D341Med (cell line): ENCODE measurements at places on chromosomes 7 and 10.

GRCh38 chr10:5305374-5305773 lies 59.4 kb upstream of the UCN3 start:
- no peak for DNase-seq

- DNase-seq = no peak
These were observed 26.0 kb downstream of the BNIP3 start for GRCh38 chr10:131955591-131956340.

- no peak for DNase-seq
These were observed 10.6 kb upstream of the PRSS2 start for GRCh38 chr7:142760071-142760642.

DNA sequence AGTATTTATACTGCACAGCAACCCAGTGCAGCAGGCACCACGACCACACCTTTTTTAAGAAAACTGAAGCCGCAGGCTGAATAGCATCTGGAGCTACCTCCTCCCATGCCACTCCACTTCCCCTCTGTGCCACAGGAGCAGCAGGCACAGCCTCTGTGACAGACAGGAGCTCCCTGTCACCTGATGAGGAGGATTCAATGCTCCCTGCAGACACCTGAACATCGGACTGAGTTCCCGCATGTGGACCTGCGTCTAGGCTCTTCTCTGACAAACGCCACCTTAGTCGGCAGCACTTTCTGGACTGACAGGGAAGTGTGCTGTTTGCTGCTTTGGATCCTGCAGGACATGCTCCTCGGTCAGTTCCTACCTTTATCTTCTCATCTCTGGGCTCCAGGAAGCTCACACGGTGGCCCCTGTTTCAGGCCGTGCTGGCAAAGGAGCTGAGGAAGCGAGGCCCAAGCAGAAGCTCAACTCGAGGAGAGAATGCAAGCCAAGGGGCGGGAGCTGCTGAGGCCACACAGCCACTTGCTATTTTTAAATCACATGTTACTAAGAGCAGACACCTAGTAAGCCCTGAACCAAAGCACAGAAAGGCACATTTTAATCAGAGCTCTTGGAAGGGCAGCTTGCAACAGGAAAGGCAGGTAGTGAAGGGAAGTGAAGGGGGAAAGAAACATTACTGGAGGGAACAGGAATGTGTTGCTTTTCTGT lies 56.6 kb downstream of the VOPP1 start:
- no peak for DNase-seq

- no peak for DNase-seq
These were observed 104.4 kb upstream of the FGFR2 start for GRCh38 chr10:121702351-121703320.

- DNase-seq = no peak
These were observed 336.4 kb downstream of the ELMO1 start for GRCh38 chr7:37112218-37112617.

DNA sequence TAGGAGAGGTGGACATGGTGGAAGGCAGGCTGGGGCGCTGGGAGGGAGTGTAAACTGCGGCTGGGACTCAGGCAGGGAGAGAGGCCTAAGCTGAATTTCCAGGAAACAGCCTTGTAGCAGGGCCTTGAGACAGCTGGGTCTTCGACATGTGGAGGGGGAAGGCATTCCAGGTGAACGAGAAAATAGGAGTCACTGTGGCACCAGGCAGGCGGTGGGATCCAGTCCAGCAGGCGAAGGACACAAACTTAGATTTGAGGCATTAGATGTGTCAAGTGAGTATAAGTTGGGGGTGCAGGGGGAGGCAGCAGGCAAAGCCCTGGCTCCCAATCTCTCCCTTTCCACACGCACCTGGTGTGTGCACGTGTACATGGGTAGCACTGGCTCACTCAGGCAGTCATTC lies 105.3 kb downstream of the PTPN20 start:
- peak; percentile 17 for DNase-seq

DNA sequence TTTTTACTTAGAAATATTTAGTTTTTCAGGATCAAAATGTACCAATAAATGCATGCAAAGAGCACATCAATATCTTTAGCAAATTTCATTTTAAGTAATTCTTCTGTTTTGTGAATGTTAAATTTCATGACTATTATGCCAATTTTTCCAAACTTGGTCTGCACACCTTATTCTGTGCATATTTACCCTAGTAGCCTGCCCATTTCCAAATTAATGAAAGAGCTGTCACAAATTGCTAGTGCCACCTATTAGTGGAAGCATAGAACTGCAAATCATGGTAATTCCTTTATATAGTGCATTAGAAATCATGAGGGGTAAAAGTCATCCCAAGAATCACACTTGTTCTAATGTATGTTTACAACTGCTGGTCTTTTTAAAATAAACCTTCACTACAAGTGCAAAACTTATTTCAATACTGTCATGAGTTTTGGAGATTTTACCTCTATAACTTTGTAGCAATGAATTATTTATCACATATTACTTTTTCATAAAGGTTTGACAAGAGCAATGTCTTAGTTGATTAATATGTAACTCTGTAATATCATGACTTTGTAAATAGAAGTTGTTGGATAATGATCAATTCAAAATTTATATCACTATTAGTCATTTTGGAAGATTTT lies 5.7 kb downstream of the SEMA3A start:
- peak; percentile 24 for DNase-seq

DNA sequence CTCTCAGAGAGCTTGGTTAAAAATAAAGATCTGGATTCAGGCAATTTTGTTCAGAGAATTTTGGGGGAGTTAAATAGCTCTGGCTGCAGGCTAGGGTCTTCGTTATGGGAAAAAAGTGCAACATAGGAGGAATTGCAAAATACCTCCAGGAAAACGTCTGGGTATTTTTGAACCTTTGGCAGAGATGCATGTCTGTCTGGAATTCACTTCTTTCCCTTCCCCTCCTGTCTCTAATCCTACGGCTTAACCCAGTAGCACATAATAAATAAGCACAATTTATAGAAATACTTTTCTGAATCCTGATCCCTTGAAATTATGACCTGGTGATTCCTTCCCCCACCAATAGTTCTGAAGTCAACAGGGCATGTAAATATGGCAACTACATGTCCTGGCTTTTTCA lies 19.3 kb upstream of the NUP205 start:
- DNase-seq = no peak

- no peak for DNase-seq
These were observed 29.8 kb downstream of the HSPA12A start for GRCh38 chr10:116712519-116712918.

DNA sequence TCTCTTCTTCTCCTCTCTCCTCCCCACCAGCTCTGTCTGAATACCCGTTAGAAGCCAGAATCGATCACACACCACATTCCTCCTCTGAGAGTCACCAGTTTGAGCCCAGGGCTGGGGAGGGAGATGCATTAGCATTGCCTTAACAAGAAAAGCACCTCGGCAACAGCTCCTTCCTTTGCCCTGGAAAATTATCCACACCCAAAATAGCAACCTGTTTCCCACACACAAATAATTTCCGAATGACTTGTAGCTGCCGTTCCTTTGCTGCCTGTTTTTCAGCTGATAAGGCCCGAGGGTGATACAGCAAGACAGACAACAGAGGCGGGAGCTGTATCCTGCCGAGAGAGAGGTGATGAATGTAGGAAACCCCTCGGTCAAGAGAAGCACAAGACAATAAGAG lies 91.3 kb downstream of the CPXM2 start:
- no peak for DNase-seq

DNA sequence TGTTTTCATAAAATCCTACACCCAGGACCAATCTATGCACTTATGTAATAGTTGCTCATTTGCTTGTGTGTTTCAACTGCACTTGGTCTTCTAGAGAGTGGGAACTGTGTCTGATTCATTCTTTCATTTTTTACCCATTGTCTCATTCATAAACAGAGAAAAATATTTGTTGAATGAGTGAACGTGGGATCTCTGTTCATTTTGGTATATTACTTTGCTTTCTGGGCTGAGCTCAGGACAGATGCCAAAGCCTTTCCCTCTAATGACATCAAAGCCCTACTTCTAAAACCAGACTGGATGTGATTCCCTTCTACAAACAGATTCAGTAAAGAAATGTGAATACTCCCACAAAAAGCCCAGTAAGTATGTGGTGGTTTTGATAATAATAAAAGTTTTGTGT lies 145.2 kb downstream of the ST7 start:
- DNase-seq = no peak

- no peak for DNase-seq
These were observed 37.1 kb downstream of the SKIDA1 start for GRCh38 chr10:21488246-21488956.

DNA sequence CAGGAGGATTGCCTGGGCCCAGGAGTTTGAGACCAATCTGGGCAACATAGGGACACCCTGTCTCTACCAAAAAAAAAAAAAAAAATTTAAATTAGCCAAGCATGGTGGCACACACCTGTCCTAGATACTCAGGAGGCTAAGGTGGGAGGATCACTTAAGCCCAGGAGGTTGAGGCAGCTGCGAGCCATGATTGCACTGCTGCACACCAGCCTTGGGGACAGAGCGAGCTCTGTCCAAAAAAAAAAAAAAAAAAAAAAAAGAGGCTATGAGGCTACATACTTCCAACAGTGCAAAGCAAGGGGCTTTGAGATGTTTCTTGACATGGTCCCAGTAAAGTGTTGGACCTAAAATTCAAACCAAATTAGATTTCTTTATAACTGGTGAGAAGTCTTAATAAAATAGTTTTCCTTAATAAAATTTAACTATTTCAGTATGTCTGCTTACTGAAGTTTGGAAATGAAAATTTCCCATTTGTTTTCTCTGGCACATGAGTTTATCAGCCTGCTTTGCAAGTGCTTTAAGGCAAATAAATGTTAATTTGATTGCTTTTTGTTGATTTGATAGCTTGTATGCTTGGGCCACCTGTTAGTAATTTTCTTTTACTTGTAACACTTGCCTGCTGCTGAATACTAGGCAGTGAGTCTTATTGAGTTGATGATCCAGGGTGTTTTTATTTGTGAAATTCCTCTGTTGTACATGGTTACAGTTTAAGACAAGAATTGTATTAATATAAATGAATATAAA lies 16.1 kb downstream of the CALU start:
- DNase-seq = no peak
